Erythroblast (primary cell): ENCODE measurements at places on chromosomes 6 and 20.

- DNase-seq: no peak
Observed at GRCh38 chr20:36339646-36340592, 33.8 kb downstream of the DLGAP4 start.

GRCh38 chr6:143840595-143841265 is 2.4 kb upstream of the LTV1 start:
- peak; percentile 7 for DNase-seq

- no peak for DNase-seq
Observed at GRCh38 chr6:130934848-130935585, 107.8 kb downstream of the SMLR1 start.

DNA sequence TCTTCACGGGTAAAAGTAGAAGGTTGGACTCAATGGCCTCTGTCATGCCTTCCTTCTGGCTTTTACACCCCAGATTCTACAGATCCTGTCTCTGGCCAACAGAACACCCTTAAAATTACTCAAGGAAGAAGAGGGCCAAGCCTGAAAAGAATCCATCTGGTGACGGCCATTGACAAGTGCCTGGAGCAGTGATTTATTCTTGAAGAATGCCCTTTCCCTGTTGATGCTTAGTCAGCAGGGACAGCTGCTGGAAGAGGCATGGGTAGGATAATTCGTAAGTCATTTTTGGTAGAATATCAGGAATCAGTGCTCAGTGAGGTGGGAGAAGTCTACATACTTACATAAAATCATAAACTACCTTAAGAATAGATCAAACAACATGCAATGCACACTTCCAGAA is 397.9 kb downstream of the SAMD5 start:
- DNase-seq: no peak

GRCh38 chr6:162964488-162965140 is 236.8 kb downstream of the PACRG start:
- DNase-seq: no peak

DNA sequence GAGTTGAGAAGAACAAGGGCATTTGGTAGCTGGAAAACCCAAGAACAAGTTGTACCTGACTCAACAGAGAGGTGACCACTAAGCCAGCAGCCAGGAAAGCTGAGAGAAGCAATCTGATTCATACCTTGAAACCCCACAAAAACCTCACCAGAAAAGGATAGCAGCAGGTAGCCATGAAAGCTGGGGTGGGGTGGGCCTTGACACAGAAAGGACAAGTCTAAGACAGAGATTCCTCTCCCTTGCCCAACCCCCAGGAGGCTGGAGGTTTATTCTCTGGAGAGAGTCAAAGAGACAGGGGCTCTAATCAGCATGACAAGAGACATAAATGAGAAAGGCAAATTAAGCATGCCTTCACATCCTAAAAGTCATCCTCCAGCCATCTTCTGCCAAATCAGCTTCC is 151.7 kb upstream of the DST start:
- DNase-seq: no peak

GRCh38 chr20:63736893-63737694 is 630 bp downstream of the LIME1 start:
- DNase-seq: no peak

DNA sequence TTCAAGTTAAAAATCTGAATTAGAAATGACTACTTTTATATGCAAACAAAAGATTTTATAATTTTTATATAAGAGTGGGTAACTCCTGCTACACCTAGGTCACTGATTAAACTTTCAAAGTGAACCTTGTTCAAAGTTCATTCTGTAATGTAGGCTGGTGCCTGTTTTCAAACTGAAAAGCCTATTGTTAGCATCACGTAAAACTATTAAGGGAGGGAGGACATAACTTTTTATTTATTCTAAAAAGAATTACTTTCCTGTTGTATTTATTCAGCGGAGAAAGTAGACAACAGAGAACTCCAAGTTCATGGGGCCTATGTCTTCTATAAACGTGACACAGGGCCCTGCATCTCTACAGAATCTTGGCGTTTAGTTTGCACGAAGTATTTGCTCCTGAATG is 27.4 kb downstream of the FERMT1 start:
- DNase-seq: no peak

- no peak for DNase-seq
Observed at GRCh38 chr20:62702895-62703852, 5.5 kb upstream of the NTSR1 start.

DNA sequence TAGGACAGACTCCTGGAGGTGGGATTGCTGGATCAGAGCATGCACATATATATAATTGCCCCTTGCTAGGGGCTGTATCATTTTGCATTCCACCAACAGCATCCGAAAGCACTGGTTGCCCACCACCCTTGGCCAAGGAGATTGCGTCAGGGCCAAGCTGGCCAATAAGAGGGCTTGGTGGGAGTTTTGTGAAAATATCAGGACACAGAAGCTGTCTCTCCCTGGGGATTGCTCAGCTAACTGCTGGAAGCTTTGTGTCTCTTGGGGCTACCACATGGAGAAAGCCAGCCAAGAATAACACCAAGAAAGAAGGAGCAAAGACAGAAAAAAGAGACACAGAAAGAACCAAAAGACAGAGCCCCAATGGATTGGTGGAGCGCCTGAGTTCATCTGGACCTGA is 90.6 kb upstream of the RALGAPA2 start:
- no peak for DNase-seq

DNA sequence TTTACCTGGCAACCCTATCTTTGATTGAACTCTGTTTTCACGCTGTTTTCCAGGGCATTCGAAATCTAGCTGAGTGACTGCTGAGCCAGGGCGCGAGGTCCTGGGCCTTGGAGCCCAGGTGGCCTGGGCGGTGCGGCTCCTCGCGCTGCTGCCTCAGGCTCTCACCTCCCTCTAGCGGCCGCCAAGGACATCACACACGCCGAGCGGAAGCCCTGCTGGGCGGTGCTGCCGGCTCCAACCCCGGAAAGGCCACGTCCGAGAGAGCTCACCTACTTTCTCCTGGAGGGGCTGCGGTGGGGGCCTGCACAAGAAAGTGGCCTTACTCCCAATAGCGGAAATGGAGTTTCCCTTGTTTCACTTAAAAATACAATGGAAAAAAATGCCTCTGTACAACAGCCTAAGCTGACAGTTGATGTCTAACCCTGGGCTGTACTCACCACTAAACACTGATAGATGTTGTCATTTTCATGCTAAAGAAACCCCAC is 77.7 kb downstream of the ELOVL4 start:
- DNase-seq: peak; percentile 84

GRCh38 chr20:59033616-59034165 is 1.6 kb upstream of the ATP5F1E start:
- no peak for DNase-seq

- no peak for DNase-seq
Observed at GRCh38 chr20:39886650-39887190, 802.3 kb downstream of the MAFB start.

DNA sequence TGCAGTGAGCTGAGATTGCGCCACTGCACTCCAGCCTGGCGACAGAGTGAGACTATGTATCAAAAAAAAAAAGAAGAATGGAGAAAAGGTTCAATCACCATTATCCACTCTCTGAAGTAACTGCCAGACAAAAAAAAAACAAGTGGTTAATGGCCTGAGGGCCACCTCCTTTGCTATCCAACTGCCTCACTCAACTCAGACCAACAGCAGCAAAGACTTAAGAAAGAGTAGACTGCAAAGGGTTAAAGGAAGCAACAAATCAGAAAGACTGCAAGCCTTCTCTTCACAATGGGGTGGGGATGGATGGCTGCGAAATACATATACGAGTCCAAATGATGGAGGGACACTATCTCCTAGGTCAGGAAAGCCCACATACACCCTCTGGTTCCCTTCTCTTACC is 3.2 kb downstream of the NFS1 start:
- no peak for DNase-seq

DNA sequence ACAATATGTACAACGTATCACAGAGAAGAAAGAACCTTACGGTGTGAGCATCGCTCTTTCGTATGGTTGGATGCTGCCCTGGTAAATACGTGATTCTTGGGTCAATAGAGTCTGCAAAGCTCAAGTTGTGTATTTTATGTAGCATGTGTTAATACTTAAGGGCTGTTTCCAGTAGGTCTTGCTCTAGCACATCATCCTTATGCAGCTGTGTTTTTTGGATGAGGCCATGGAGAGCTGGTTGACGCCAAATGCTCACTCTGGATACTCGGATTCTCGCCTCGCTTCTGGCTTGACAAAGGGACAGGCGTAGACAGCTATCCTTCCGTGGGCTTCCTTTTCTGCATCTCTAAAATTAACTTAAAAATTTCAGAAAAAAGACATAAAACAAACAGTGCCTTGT is 38.9 kb downstream of the SNRNP48 start:
- no peak for DNase-seq

DNA sequence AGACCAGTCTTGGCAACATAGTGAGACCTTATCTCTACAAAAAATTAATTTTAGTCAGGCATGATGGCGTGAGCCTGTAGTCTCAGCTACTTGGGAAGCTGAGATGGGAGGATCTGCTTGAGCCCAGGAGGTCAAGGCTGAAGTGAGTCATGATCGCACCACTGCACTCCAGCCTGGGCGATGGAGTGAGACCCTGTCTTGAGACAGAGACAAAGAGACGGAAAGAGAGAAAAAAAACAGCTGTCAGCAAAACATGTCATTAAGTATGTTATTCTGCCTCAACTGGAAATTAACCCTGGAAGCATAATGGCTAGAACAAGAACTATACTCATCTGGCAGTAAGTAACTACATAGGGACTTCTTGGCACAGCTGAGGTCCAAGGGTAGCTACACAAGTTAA is 7.2 kb downstream of the MMS22L start:
- no peak for DNase-seq

GRCh38 chr6:157873735-157874344 is 50.8 kb downstream of the SNX9 start:
- peak; percentile 85 for DNase-seq

GRCh38 chr20:621125-621756 is 11.1 kb upstream of the TCF15 start:
- DNase-seq: no peak

DNA sequence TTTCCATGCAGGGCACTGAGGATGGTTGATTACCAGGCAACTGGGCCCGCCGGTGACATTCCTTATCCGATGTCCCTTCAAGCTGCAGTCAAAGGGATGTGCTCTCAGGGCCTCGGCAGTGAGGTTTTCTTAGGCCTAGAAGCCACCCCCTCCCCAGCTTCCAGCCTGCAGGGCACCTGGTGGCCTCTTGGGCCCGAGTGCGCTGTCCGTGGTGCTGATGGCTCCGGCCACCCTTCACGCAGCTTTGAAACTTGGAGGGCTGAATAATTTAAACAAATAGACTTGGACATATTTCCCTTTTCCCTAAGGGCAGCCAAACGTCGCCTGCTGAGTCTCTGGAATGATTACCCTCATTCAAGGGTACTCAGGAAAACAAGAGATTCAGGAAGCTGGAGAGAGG is 8.9 kb upstream of the MLN start:
- DNase-seq: peak; percentile 55

- DNase-seq: no peak
Observed at GRCh38 chr6:99369533-99369932, 20.1 kb upstream of the FAXC start.

GRCh38 chr6:32436995-32437836 is 2.5 kb upstream of the HLA-DRA start:
- no peak for DNase-seq

DNA sequence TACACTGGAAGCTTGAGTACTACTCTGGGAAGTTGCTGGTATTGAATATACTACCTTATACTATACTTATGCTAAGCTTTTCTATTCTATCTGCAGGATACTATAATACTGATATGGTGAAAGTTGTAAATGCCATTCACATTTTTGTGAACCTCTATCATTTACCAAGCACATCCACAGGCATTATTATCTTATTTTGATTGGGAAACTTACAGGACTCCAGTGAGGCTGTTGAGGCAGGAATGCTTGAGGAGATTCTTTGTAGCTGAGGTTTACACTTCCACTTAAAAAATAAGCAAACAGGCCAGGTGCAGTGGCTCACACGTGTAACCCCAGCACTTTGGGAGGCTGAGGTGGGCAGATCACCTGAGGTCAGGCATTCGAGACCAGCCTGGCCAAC is 442.9 kb downstream of the QKI start:
- DNase-seq: no peak

DNA sequence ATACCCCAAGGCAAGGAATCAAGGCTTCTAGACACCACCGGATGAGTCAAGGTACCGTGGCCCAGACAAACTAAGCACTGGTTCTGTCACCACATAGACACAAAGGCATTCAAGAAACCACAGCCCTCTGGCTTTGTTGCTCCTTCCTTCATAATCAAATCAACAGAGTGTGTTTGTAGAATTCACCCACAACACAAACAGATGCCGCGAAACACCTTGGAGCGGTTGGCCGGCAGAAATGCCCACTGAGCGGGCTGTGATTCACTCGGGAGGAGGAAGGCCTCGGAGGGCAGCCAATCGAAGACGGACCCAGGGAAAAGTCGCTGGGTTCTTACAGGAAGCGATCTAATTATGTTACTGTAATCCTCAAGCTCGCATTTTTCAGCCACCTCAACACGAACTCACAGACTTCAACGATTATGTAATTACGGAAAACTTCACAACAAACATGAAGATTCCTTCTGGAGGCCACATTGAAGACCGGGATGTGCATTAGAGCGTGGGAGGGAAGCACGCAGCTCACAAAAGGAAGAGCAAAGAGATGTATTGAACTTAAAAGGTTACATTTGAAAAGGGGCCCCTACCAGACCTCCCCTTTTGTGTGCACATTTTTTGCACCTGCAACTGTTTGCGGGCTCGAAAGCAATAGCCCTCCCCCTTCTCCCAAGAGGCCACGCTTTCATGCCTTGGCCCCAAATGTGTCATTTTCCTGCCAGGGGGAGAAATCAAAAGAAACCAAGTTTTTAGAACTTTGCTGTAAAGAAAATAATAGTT is 184.7 kb upstream of the PREP start:
- no peak for DNase-seq
